Upper lobe of right lung (tissue), 1 donor: ENCODE measurements at places on chromosomes 6 and 20.

- H3K4me3 ChIP-seq = no peak overlapping the region
- H3K36me3 ChIP-seq = peaks cover 29% of the 10 kb centered on the region
- DNase-seq = no peak
Measured at GRCh38 chr20:37392441-37393195, 46.7 kb downstream of the SRC start.

- H3K27me3 ChIP-seq = no peaks in the 10 kb centered on the region
- no peak overlapping the region for H3K4me3 ChIP-seq
- H3K36me3 ChIP-seq = no peaks in the 10 kb centered on the region
- no peak for DNase-seq
- no peak overlapping the region for H3K27ac ChIP-seq
- peaks cover 6% of the 10 kb centered on the region for H3K4me1 ChIP-seq
Measured at GRCh38 chr6:105896821-105897095, 189.4 kb upstream of the PRDM1 start.

- no peak overlapping the region for H3K27ac ChIP-seq
- no peaks in the 10 kb centered on the region for H3K4me1 ChIP-seq
- no peaks in the 10 kb centered on the region for H3K27me3 ChIP-seq
Measured at GRCh38 chr20:61422636-61423425, 170.8 kb downstream of the CDH4 start.

- no peak for DNase-seq
- no peaks in the 10 kb centered on the region for H3K36me3 ChIP-seq
- no peaks in the 10 kb centered on the region for H3K27me3 ChIP-seq
- H3K4me3 ChIP-seq = no peak overlapping the region
Measured at GRCh38 chr6:44917430-44917829, 410.7 kb upstream of the RUNX2 start.

DNA sequence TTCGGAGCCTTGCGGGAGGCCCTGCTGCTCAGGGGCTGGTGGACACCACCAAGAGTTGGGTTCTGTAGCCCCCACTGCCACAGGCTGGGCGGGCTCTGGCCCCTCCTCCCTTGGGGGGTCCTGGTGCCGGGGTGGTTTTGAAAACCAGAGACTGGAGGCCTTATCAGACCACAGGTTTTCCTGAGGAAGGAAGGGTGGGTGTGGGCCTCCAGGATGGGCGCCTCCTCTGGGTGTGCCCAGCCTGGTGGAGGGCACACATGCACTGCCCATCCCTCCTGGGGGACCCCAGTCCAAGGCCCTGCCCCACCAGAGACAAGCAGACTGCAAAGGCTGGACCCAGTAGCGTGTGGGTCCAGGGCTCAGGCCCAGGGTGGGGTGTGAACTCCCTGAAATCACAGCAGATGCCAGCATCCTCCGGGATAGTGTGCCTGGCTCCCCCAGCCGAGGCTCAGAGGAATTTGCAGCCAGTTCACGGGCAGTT is 13.5 kb upstream of the ZBTB46 start:
- no peaks in the 10 kb centered on the region for H3K36me3 ChIP-seq
- DNase-seq = no peak
- H3K4me1 ChIP-seq = peaks cover 26% of the 10 kb centered on the region
- H3K27me3 ChIP-seq = peaks cover 17% of the 10 kb centered on the region
- H3K4me3 ChIP-seq = no peak overlapping the region

- no peak overlapping the region for H3K27ac ChIP-seq
- DNase-seq = no peak
- H3K4me3 ChIP-seq = no peak overlapping the region
- no peaks in the 10 kb centered on the region for H3K36me3 ChIP-seq
Measured at GRCh38 chr6:53758496-53758895, 36.3 kb upstream of the LRRC1 start.

- no peaks in the 10 kb centered on the region for H3K36me3 ChIP-seq
- H3K27ac ChIP-seq = no peak overlapping the region
- H3K4me3 ChIP-seq = no peak overlapping the region
- peaks cover 8% of the 10 kb centered on the region for H3K4me1 ChIP-seq
- no peaks in the 10 kb centered on the region for H3K27me3 ChIP-seq
Measured at GRCh38 chr6:113350461-113350860, 506.7 kb upstream of the MARCKS start.

- no peaks in the 10 kb centered on the region for H3K27me3 ChIP-seq
- no peak overlapping the region for H3K4me3 ChIP-seq
- no peak for DNase-seq
- H3K36me3 ChIP-seq = no peaks in the 10 kb centered on the region
- H3K4me1 ChIP-seq = no peaks in the 10 kb centered on the region
- no peak overlapping the region for H3K27ac ChIP-seq
Measured at GRCh38 chr6:41208439-41209106, 7.6 kb upstream of the TREML2 start.

GRCh38 chr6:26172608-26172968 is 85.4 kb downstream of the HFE start:
- no peaks in the 10 kb centered on the region for H3K27me3 ChIP-seq
- peaks cover 8% of the 10 kb centered on the region for H3K4me1 ChIP-seq
- peak overlapping the region; percentile 58 for H3K4me3 ChIP-seq
- H3K36me3 ChIP-seq = no peaks in the 10 kb centered on the region

DNA sequence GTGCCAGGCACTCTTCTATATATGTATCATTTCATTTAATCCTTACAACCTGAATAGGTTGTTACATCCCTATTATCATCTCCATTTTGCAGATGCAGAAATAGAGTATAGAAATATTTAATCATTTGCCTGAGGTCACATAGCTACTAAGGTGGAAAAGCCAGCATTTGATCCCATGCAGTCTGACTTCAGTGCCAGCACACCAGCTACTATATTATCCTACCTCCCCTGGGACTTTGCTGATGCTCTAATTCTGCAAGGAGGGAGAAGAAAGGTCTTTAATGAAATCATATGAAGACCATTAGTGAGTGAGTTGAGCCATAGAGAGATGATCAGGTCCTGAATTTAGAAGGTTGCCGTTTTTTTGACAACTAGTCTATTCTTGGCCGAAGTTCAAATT is 53.7 kb downstream of the TOP1 start:
- H3K27ac ChIP-seq = no peak overlapping the region
- no peaks in the 10 kb centered on the region for H3K27me3 ChIP-seq
- no peak for DNase-seq
- peaks cover 81% of the 10 kb centered on the region for H3K36me3 ChIP-seq

DNA sequence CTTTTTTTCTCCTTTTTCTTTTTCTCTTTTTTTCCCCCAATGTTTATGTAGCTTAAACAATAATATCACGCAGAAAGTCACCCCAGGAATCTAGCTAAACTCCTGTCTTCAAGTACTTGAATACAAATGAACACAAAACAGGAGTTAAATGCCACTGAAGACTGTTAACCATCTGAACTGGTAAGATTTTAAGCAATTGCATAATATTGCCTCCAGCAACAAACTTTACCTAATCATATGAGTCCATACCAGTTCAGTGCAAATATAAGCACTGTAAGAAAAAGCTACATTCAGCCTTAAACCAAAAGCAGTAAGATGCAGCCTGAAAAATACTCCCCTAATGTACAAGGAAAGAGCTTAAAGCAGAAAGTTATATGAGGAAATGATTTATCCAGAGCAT is 173.9 kb upstream of the TFAP2D start:
- no peaks in the 10 kb centered on the region for H3K27me3 ChIP-seq
- no peak overlapping the region for H3K4me3 ChIP-seq
- H3K36me3 ChIP-seq = no peaks in the 10 kb centered on the region
